ENCODE measurements at places on chromosomes 11 and 22. TPM values are rescaled to one million over a fixed set of nuclear protein-coding genes. Genes with fewer than 3 reads are reported as not detected.

GRCh38 chr11:75554258-75555022, 7.6 kb upstream of the SERPINH1 start:
- H3K27me3 ChIP-seq: no peaks in the 10 kb centered on the region
- no peaks in the 10 kb centered on the region for H3K36me3 ChIP-seq
- H3K4me1 ChIP-seq: peaks cover 5% of the 10 kb centered on the region
- H3K4me3 ChIP-seq: no peak overlapping the region

- H3K4me1 ChIP-seq: peaks cover 9% of the 10 kb centered on the region
- no peak overlapping the region for H3K27ac ChIP-seq
- no peak overlapping the region for H3K4me3 ChIP-seq
- DNase-seq: no peak
- H3K27me3 ChIP-seq: no peaks in the 10 kb centered on the region
These were observed 28.8 kb downstream of the ACER3 start for GRCh38 chr11:76889411-76889975.

GRCh38 chr22:45997777-45998637, 21.0 kb upstream of the WNT7B start:
- H3K27me3 ChIP-seq: no peaks in the 10 kb centered on the region
- no peak overlapping the region for H3K4me3 ChIP-seq
- no peaks in the 10 kb centered on the region for H3K4me1 ChIP-seq
- no peak for DNase-seq

DNA sequence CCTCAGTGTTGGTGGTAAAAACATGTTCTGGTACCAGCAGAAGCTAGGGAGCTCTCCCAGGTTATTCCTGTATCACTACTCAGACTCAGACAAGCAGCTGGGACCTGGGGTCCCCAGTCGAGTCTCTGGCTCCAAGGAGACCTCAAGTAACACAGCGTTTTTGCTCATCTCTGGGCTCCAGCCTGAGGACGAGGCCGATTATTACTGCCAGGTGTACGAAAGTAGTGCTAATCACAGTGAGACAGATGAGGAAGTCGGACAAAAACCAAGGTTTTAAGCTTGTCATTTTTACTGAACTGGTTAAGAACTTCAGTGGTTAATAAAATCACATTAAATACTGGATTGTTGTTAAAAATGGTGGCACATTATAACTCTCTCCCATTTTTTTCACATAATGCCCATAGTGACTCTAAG, 42.6 kb upstream of the VPREB1 start:
- H3K27ac ChIP-seq: no peak overlapping the region
- no peak overlapping the region for H3K4me3 ChIP-seq
- H3K27me3 ChIP-seq: no peaks in the 10 kb centered on the region
- no peaks in the 10 kb centered on the region for H3K36me3 ChIP-seq
- DNase-seq: no peak
- H3K4me1 ChIP-seq: peaks cover 4% of the 10 kb centered on the region

DNA sequence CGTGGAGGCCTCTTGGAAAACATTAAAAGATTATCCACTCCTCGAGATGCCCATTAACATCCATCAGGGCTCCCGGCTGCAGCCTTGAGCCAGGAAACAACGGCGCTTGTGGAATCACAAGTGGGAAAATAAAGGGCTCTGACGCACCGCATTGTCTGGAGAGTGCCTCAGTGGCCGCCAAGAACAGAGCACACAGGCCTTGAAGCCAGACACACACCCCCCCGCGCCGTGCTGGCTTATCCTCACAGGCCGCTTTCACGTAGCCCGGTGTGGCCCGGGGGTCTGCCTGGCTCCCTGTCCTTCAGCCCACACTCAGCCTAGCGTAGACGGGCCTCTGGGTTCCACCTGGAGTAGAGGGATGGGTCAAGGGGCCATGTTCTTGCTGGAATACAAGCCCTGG, 1020.5 kb downstream of the BRD1 start:
- no peak overlapping the region for H3K4me3 ChIP-seq
- H3K4me1 ChIP-seq: no peaks in the 10 kb centered on the region
- H3K27ac ChIP-seq: no peak overlapping the region
- H3K36me3 ChIP-seq: no peaks in the 10 kb centered on the region
- no peak for DNase-seq
- peaks cover 2% of the 10 kb centered on the region for H3K27me3 ChIP-seq

- H3K27ac ChIP-seq: no peak overlapping the region
- H3K27me3 ChIP-seq: no peaks in the 10 kb centered on the region
- DNase-seq: no peak
- H3K36me3 ChIP-seq: no peaks in the 10 kb centered on the region
These were observed 27.4 kb downstream of the FAT3 start for GRCh38 chr11:92251980-92252379.

DNA sequence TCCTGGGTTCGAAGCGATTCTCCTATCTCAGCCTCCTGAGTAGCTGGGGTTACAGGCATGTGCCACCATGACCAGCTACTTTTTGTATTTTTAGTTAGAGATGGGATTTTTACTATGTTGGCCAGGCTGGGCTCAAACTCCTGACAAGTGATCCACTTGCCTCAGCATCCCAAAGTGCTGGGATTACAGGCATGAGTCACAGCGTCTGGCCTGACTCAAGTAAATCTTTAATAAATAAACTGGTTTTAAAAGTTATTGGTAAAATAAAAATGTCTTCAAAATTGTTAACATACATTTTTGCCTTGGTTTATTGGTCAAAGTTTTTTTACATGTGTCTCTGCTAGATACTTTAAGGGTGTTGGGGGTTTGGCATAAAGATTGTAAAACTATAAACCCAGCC, 7.3 kb upstream of the PES1 start:
- DNase-seq: no peak
- H3K27me3 ChIP-seq: no peaks in the 10 kb centered on the region
- H3K27ac ChIP-seq: no peak overlapping the region
- peaks cover 2% of the 10 kb centered on the region for H3K4me1 ChIP-seq
- H3K4me3 ChIP-seq: no peak overlapping the region

UPK2 gene
- total RNA-seq: 0.25 TPM

HEPACAM gene
- total RNA-seq: not detected

IGSF22 gene
- 1.3 TPM for total RNA-seq

MOV10L1 gene
- not detected for total RNA-seq

PRDM10 gene
- 19.3 TPM for total RNA-seq

Measured in activated naive CD4-positive, alpha-beta T cell treated with anti-CD3 and anti-CD28 coated beads for 36 hours (primary cell).